Effector CD4-positive, alpha-beta T cell (primary cell): ENCODE measurements at places on chromosomes 2 and 18.

- DNase-seq = no peak
Observed at GRCh38 chr2:1658394-1659151, 85.7 kb downstream of the PXDN start.

- DNase-seq = no peak
Observed at GRCh38 chr2:102520009-102520408, 47.0 kb downstream of the SLC9A4 start.

DNA sequence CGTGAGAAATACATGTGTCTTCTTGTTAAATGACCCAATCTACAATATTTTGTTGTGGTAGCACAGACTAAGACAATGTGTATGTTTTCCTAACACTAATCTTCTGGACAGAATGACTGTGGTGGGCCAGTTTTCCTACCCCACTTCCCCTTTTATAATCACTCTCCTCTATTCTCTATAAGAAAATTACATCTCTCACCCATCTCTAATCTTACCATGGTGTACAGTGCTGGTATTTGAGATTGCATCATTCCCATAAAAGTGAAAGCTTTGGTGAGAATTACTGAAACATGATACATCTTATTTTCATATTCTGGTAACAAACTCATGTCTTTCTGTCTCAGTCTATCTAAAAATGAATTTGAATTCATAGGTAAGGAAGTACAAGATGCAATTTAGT, 40.5 kb downstream of the CAVIN2 start:
- DNase-seq = no peak

GRCh38 chr2:101734505-101735165, 37.1 kb downstream of the MAP4K4 start:
- no peak for DNase-seq

DNA sequence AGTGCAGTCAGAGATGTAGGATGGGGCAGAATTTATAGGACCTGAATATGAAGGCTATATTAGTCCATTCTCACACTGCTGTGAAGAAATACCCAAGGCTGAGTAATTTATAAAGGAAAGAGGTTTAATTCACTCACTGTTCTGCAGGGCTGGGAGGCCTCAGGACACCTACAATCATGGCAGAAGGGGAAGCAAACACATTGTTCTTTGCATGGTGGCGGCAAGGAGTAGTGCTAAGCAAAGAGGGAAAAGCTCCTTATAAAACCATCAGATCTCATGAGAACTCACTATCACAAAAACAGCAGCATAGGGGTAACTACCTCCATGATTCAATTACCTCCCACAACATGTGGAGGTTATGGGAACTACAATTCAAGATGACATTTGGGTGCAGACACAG, 76.8 kb upstream of the MSTN start:
- DNase-seq = no peak

DNA sequence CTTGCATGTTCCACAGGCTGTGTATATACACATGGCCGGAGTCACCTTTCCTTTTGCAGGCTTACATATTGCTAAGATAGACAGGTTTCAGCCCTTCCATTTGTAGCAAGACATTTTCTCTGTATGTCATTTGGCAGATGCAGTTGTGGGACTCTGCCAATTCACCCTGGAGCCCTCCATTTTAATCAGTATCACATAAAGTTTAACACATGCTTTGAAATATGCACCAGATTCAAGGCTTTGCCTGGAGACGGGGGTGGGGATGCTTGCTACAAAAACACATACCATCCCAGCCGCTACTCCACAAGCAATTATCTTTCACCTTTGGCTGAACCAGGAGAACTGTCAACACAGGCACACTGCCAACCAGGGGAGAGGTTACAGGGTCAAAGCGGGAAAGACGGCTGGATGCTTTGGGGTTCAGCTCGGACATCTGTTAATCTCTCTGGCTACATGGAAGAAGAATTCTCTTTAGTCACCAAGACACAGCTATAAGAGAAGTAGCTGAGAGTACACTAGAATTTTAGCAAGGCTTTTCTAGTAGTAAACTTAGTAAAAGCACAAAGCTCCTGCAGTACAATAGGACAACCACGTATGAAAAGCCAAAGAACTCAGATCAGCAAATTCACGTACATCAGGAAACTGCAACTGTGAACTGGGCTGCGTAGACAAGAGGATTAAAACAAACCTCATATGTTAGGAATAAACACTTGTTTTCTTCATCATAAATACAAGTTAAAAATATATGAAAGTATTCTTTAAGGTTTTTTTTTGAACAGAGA, 130.9 kb downstream of the EXOC6B start:
- DNase-seq = no peak
